Fibroblast of lung (primary cell): ENCODE measurements at places on chromosomes 1 and 21. TPM values are rescaled to one million over a fixed set of nuclear protein-coding genes. Genes with fewer than 3 reads are reported as not detected.

GRCh38 chr1:100130552-100131077, 2.1 kb downstream of the SASS6 start:
- H3K36me3 ChIP-seq, result no peaks in the 10 kb centered on the region
- DNase-seq, result no peak
- no peaks in the 10 kb centered on the region for H3K27me3 ChIP-seq
- no peak overlapping the region for H3K27ac ChIP-seq
- H3K4me3 ChIP-seq, result no peak overlapping the region

DNA sequence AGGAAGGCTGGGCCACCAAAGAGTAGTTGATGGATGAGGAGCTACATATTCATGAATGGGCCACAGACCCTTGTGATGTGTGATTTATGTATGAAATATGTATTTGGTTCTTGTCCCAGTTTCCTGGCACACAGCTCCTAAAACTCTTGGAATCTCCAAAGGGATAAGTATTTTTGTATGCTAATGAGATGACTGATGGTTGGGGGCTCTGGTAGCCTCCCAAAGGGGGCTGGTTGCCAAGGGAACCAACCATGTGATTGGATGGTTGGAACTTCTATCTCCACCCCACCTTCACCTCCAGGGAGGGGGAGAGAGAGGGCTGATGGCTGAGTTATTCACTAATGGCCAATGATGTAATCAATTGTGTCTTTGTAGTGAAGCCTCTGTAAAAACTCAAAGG, 77.1 kb downstream of the ZNF281 start:
- H3K4me3 ChIP-seq, result no peak overlapping the region
- H3K36me3 ChIP-seq, result no peaks in the 10 kb centered on the region
- no peaks in the 10 kb centered on the region for H3K27me3 ChIP-seq
- H3K27ac ChIP-seq, result no peak overlapping the region
- DNase-seq, result no peak

GRCh38 chr1:3221112-3222041, 152.4 kb downstream of the PRDM16 start:
- H3K36me3 ChIP-seq, result no peaks in the 10 kb centered on the region
- no peak overlapping the region for H3K27ac ChIP-seq
- H3K27me3 ChIP-seq, result no peaks in the 10 kb centered on the region
- no peaks in the 10 kb centered on the region for H3K4me1 ChIP-seq
- no peak overlapping the region for H3K4me3 ChIP-seq
- DNase-seq, result no peak

GRCh38 chr1:238953448-238954010, 432.8 kb upstream of the CHRM3 start:
- H3K27me3 ChIP-seq, result no peaks in the 10 kb centered on the region
- DNase-seq, result no peak
- H3K36me3 ChIP-seq, result no peaks in the 10 kb centered on the region

DNA sequence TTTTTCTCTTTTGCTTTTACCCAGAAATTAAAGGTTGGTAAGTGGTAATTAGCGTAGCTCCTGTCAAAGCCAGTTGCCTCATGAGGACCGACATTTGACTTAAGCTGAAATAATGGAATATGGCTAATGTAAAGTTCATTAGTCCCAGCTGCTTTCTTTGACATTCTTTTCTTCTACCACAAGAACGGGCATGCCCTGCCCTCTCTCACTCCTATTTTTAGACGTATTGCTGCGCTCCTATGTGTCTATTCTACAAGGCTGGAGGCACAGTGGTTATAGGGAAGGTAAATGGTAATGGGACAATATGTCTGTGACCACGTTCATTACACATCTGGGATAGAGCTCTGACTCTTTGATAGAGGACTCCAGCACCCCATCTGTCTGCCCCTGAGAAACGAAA, 6.8 kb downstream of the CORT start:
- DNase-seq, result no peak
- H3K4me3 ChIP-seq, result no peak overlapping the region
- H3K27me3 ChIP-seq, result no peaks in the 10 kb centered on the region
- H3K4me1 ChIP-seq, result peaks cover 4% of the 10 kb centered on the region
- peaks cover 3% of the 10 kb centered on the region for H3K36me3 ChIP-seq

DNA sequence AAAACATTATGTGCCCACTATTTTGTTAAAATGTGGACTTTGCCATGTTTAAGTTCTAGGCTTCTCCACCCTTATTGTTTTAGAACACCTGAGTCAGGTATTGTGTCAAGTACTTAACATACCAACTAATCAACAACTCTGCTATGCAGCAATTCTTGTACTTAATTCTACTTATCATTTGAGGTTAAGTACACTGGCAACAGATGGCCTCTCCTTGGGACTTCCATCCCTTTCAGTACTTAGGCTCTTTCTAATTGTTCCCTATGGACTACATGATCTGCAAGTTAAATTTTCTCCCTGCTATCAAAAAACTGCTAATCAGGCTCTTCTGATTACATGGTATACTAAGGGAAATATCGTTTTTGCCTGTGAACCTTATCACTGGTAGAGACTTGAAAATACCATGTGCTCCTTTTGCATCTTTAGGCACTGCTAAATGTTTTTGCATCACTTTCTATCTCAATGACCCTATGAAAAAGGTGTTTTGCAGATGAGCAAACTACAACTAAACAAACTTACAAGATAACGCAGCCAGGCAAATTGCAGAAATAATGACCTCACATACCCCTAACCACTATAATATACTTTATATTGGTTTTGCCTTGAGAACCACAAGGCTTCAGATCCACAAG, 18.9 kb downstream of the SFPQ start:
- peak; percentile 10 for DNase-seq
- peaks cover 7% of the 10 kb centered on the region for H3K36me3 ChIP-seq
- H3K27ac ChIP-seq, result no peak overlapping the region
- H3K4me1 ChIP-seq, result no peaks in the 10 kb centered on the region
- H3K27me3 ChIP-seq, result no peaks in the 10 kb centered on the region

DNA sequence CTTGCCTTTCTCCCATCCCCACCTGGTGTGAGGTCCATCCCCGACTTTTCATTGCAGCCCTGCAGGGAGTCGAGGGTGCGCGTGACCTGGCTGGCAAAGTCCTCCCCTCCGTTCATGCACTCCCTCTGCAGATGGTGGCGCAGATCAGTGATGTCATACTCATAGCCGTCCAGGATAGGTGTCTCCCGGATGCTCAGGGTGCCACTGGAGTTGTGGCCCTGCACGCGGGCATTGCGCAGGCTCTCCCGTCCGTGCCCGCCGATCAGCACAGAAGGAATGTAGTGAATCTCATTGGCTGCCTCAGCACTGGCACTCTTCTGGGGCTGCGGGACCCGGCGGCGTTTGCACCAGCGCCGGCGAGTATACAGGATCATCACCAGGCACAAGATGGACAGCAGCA, 132.1 kb downstream of the ASTN1 start:
- no peaks in the 10 kb centered on the region for H3K27me3 ChIP-seq
- no peak overlapping the region for H3K27ac ChIP-seq
- no peaks in the 10 kb centered on the region for H3K4me1 ChIP-seq
- H3K4me3 ChIP-seq, result no peak overlapping the region

DNA sequence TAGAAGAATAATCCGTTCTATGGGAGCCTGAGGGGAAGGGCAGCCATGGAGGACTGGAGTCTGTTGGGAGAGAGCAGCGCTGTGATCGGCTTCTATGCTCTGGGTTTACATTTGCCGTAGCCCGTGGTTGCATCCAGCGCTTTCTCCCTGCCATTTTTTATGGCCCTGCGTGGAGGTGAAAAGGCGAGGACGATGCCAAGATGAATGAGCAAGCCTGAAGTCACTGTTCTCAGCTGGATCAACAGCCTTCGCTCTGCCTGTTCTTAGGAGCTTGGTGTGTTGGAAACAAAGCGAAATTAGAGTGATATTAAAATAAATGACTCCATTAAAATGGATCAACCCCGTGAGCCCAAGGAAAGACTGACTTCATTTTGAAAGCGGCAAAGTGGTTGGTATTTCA, 120.2 kb downstream of the KCNJ6 start:
- H3K4me1 ChIP-seq, result peaks cover 8% of the 10 kb centered on the region
- no peak overlapping the region for H3K4me3 ChIP-seq
- no peak for DNase-seq
- H3K27me3 ChIP-seq, result no peaks in the 10 kb centered on the region

DNA sequence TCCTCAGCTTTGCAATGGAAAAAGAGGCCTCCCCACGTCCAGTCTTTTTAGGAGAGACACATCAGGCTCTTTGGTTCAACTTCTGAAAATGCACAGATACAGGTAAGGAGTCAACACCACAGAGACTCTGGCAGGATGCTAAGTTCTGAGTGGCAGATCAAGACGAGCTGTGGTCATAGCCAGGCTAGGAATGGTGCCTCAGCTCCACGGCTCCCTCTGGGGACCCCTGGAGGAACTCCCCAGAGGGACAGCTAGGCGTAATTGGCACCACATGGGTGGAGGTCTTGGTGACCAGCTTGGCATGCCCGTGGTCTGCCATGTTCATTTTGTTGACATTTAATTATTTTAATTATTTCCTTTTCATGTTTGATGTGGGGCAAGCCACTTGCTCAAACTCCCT, 206.1 kb downstream of the KAZN start:
- no peaks in the 10 kb centered on the region for H3K27me3 ChIP-seq
- no peak overlapping the region for H3K27ac ChIP-seq
- H3K4me1 ChIP-seq, result no peaks in the 10 kb centered on the region
- no peak for DNase-seq

- H3K27me3 ChIP-seq, result no peaks in the 10 kb centered on the region
- H3K36me3 ChIP-seq, result no peaks in the 10 kb centered on the region
- no peak overlapping the region for H3K4me3 ChIP-seq
- DNase-seq, result peak; percentile 57
Observed at GRCh38 chr1:243595527-243596210, 254.4 kb downstream of the AKT3 start.

GRCh38 chr1:119784191-119784781, 15.6 kb upstream of the HMGCS2 start:
- no peak overlapping the region for H3K4me3 ChIP-seq
- H3K4me1 ChIP-seq, result no peaks in the 10 kb centered on the region
- H3K36me3 ChIP-seq, result no peaks in the 10 kb centered on the region
- peak; percentile 88 for DNase-seq
- no peak overlapping the region for H3K27ac ChIP-seq

DNA sequence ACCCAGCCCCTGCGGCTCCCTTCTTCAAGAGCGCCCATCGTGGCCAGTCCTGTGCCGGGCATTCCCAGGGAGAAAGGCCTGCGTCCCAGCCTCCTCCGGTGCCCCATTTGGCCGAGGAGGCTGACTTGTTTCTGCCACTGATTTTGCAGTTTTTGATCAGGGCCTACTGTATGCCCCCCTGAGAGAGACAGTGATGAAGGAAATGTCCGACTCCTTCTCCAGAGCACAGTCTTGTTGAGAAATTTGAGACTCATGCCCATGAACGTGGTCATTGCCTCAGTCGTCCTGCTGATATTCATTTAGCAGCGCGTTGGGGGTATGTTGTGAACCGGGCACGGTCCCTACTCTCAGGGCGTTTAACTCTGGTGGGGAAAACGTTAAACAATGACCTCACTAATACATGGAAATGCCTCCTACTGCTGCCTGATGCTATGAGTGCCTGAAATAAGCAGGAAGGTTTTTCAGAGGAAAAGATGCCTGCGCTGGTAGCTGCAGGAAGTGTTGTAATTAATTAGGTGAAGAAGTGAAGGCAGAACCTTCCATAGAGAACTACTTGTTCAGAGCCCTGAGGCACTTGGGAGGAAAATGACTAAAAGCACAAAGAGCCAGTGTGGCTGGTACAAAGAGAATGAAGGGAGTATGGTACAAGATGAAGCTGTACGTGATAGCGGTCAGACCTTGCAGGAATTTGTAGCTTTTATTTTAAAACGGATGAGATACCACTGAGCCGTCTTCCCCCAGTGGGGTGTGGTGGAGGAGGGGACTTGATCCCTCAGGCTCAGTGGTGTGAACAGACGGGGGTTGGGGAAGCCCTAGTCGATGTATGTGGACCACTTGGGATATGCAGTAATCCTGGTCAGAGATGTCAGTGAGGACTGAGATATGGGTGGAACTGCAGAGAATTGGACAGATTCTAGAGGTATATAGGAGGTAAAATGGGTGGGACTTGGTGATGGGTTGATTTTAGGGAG, 730 bp downstream of the ZCCHC17 start:
- H3K4me1 ChIP-seq, result peaks cover 6% of the 10 kb centered on the region
- DNase-seq, result peak; percentile 15
- no peaks in the 10 kb centered on the region for H3K27me3 ChIP-seq
- peak overlapping the region; percentile 91 for H3K27ac ChIP-seq
- peaks cover 4% of the 10 kb centered on the region for H3K36me3 ChIP-seq

GRCh38 chr1:103160281-103160680, 52.0 kb upstream of the COL11A1 start:
- no peaks in the 10 kb centered on the region for H3K36me3 ChIP-seq
- H3K27me3 ChIP-seq, result no peaks in the 10 kb centered on the region

GRCh38 chr1:66475940-66476339, 58.0 kb upstream of the SGIP1 start:
- no peak overlapping the region for H3K4me3 ChIP-seq
- no peaks in the 10 kb centered on the region for H3K36me3 ChIP-seq
- H3K27me3 ChIP-seq, result no peaks in the 10 kb centered on the region
- no peaks in the 10 kb centered on the region for H3K4me1 ChIP-seq
- DNase-seq, result no peak

DNA sequence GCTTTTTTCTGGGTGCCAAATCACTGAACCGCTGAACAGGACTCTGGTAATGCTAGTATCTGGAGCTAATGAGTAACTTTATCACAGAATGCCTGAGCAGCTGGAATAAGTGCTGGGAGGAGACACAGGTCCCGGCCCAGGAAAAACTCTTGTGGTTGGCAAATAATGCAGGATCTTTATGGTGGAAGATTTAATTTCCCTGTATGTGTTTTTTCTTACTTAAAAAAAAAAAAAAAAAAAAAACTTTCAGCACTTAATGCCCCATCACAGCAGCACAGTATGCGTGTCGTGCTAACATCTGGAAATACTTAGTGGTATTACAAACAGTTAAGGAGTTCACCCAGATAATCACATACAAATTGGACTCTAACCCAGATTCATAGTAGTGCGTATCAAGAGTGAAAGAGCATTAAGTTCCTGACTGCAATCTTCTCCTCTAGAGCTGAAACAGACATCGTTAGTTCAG, 220.7 kb downstream of the TOMM20 start:
- peaks cover 2% of the 10 kb centered on the region for H3K4me1 ChIP-seq
- H3K4me3 ChIP-seq, result no peak overlapping the region
- no peaks in the 10 kb centered on the region for H3K27me3 ChIP-seq
- DNase-seq, result peak; percentile 72
- no peaks in the 10 kb centered on the region for H3K36me3 ChIP-seq
- H3K27ac ChIP-seq, result peak overlapping the region; percentile 30

DNA sequence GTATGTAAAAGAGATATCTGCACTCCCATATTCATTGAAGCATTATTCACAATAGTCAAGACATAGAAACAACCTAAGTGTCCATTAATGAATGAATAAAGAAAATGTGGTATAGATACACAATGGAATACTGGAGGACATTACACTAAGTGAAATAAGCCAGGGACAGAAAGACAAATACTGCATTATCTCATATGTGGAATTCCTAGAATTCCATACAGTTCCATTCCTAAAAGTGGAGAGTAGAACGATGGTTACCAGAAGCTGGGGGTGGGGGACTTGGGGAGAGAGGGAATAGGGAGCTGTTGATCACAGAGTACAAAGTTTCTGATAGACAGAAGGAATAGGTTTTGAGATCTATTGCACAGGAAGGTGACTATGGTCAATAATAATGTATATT, 7.4 kb downstream of the TMED5 start:
- no peaks in the 10 kb centered on the region for H3K27me3 ChIP-seq
- peak; percentile 49 for DNase-seq
- H3K27ac ChIP-seq, result no peak overlapping the region
- H3K4me3 ChIP-seq, result no peak overlapping the region

The ZNF683 gene
- total RNA-seq, result not detected in 2 replicates

The PDE4B gene
- total RNA-seq, result 5.9 and 19.8 TPM in 2 replicates

The OR2T33 gene
- total RNA-seq, result not detected in 2 replicates

The PTPN14 gene
- total RNA-seq, result 34.9 and 56.1 TPM in 2 replicates

The KCNJ9 gene
- total RNA-seq, result under 0.01 TPM in 2 replicates

The CORT gene
- total RNA-seq, result 0.17 TPM in 1 of 2 replicates, not detected in the other

The TMEM61 gene
- not detected in 2 replicates for total RNA-seq

The AMY1B gene
- total RNA-seq, result not detected in 2 replicates

The SOD1 gene
- total RNA-seq, result 212 and 286 TPM in 2 replicates

The IGSF21 gene
- not detected in 2 replicates for total RNA-seq

The PLD5 gene
- total RNA-seq, result under 0.01 TPM in 1 of 2 replicates, not detected in the other
